ENCODE measurements at places on chromosomes 1 and 21.

DNA sequence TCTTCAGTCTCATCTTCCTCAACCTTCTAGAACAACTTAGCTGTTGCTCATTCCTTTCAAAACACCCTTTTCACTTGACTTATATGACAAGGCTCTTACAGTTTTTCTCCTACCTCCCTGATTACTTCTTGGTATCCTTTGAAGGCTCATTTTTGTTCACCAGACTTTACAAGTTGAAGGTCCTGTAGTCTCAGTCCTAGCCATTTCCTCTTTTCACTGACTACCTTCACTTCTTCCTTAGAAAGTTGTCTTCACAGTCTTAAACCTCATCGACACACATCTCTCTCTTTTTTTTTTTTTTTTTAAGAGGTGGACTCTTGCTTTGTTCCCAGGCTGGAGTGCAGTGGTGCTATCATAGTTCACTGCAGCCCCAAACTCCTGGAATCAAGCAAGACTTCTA, 6.6 kb upstream of the TP53BP2 start:
- no peak for DNase-seq

GRCh38 chr1:153141377-153141776, 9.3 kb downstream of the SPRR2G start:
- DNase-seq, result no peak

DNA sequence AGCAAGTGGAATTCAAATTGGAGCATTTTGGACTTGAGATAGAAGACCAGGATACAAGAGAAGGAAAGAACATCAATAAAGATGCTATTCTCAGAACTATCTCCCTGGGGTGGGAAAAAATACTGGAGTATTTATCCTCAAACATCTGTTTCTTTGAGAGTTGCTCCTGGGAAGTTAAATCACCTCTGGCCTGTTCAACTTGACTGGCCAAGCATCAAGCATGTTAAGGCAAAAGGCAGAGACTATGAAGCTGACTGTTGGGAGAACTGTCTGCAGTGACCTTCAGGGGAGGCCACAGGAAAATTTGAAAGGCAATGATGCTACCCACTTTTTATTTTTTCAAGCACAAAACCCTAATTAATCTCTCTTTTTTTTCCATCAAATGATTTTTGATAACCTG, 239.0 kb downstream of the NTNG1 start:
- DNase-seq, result no peak

DNA sequence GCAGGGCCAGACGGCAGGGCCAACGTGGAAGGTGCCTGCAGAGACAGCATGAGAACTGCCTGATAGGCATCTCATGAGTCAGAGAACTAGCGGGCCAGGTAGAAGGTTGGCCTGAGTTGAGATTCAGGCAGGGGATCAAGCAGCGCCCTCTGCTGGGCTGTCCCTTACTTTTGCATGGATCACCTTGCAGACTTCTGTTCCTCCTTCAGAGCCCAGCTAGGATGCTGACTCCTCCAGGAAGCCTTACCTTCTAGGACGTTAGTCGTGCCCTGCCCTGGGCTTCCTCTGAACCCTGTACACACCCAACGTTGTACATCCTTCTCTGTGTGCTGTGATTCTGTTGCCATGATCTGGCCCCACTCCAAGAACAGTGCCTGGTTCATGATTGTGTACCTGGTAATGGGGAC, 231.3 kb upstream of the VAMP3 start:
- DNase-seq, result peak; percentile 83

GRCh38 chr1:232675260-232675659, 45.3 kb upstream of the SIPA1L2 start:
- no peak for DNase-seq

GRCh38 chr1:37068897-37069296, 34.6 kb upstream of the GRIK3 start:
- DNase-seq, result no peak

DNA sequence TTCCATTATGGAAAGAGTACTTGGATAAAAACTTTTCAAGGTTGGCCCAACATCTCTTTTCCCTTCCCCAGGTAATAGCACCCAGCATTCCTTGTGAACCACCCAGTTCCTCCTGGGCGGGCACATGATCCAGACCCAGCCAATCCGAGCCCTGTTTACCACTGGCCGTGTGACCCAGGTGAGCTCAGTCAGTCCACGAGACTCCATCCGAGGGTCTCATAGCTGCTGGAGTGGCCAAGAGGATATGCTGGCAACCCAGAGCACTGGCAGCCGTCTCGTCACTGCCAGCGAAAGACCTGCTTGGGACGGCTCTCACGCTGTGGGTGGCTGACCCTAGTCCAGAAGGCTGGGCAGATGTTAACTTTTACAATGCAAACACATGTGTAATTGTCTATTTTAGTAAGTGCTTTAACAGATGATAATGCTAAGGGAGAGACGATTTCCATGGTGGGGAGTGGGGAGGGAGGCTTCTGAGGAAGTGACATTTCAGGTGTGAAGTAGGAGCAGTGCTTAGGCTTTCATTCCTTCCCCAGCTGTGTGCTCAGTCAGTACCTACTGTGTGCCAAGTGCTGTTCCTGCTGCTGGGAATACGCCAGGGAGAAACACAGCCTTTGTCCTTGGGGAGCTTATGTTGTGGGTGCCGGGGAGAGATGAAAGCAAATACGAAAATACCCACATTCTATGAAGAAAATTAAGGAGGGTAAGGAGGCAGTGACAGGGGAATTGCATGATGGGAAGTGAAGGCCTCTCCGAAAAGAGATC, 24.5 kb downstream of the PARK7 start:
- no peak for DNase-seq

DNA sequence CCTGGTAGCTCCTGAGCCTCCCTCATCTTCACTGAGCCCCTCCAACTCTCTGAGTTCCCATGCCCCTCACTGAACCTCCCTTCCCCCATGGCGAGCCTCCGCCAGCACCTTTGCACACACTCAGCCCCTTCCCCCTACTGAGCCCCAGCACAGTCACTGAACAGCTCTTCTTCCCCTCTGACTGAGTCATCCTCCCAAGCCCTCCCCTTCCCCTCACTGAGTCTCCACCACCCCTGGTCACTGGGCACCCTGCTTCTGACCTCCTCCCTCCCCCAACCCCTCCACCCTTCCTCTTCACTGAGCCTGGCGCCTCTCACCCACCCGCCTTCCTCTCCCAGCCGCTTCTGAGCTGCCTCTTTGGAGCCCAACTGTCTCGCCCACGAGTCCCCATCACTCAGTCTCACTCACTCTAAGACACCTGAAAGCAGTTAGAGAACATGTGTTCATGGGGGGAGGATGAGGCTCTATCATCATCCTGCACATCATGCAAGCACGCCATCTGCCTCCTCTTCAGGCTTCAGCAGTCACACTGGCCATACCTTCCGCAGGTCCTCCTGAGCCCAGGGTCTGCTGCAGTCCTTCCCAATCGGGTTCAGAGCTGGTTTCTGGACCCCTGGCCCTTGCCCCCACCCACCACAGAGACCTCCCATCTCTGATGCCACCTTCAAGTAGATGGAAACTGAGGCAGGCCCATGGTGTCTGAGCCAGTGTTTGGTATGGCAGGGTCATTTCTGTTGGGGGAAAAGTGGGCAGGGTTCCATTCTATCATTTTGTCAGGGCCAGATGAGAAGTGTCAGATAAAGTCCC, 2.0 kb upstream of the TRNP1 start:
- DNase-seq, result no peak

Measured in Karpas-422 (cell line).